ENCODE measurements at places on chromosomes 2 and 18. TPM values are rescaled to one million over a fixed set of nuclear protein-coding genes. Genes with fewer than 3 reads are reported as not detected.

- DNase-seq = no peak
Observed at GRCh38 chr2:55419233-55419678, 400 bp downstream of the CCDC88A start.

EVX2 gene
- not detected for total RNA-seq

DNA sequence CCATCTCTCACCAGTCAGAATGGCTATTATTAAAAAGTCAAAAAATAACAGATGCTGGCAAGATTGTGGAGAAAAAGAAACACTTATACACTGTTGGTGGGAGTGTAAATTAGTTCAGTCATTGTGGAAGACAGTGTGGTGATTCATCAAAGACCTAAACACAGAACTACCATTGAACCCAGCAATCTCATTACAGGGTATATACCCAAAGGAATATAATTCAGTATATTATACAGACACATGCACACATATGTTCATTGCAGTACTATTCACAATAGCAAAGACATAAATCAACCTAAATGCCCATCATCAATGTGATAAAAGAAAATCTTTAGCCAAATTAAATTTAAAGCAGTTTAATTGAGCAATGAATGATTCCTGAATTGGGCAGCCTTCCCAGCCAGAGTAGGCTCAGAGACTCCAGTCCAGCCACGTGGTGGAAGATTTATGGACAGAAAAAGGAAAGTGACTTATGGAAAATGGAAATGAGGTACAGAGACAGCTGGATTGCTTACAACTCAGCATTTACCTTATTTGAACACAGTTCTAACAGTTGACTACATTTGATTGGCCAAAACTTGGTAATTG is 377.1 kb upstream of the SLC39A10 start:
- DNase-seq = no peak

RAB17 gene
- 83.8 TPM for total RNA-seq

TRIM43 gene
- total RNA-seq = not detected

PAX8 gene
- total RNA-seq = not detected

DNA sequence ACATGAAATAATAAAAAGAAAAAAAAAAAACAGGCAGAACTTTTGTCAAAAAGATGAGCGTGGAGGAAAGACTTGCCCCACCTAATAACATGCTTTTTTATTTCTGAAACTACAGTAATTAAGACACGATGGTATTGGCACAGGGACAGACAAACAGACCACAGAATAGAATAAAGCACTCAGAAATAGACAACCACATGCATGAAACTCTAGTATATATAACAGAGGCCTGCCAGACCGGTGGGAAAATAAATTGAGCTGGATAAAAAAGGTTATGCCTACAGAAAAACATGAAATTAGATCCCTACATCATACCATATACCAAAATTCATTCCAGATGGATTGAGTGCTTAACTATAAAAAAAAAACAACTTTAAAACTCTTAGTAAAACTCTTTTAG is 163.1 kb downstream of the NRP2 start:
- DNase-seq = no peak

GRCh38 chr2:98464772-98465310 is 20.2 kb downstream of the INPP4A start:
- no peak for DNase-seq

DNA sequence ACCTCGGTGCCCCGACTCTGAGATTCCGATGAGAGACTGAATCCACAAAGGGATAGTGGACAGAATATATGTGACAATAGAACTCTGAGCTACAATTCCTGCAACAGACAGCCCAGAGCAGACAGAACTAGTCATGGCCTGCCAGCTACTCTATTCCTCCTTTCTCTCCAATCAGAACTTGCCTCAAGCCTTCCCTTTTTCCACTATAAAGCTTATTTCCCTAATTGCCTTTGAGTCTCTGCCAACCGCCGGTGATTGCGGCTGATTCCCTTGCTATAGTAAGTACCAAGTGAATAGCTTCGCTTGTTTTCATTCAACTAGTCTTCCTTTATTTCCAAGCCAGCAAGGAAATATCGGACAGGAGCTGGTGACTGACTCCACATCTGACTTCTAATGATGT is 96.8 kb downstream of the DSC3 start:
- DNase-seq = no peak

GRCh38 chr2:166249318-166249717 is 121.5 kb upstream of the SCN1A start:
- DNase-seq = no peak

GRCh38 chr2:149562324-149562723 is 25.3 kb downstream of the MMADHC start:
- DNase-seq = no peak

DNA sequence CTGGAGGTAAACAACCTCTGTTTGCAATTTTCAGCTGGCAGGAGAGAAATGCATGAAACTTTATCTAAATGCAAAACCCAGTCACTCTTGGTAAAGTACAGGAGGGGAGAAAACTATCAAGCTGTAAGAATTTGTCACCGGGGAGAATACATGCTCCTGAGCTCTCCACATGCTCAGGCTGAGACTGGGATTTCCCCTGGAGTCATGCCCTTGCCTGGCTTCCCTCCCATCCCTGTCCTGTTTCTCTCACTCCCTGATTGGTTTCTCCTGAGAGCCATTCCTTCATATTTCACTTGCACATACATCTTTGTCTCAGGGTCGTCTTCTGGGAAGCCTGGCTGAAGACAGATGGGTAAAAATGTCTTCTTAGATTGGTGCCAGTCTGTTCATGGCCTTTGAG is 52.9 kb upstream of the SPATS2L start:
- DNase-seq = no peak

SLC20A1 gene
- 106 TPM for total RNA-seq

LOXHD1 gene
- total RNA-seq = not detected

GRCh38 chr2:147273628-147274027 is 571.2 kb upstream of the ACVR2A start:
- DNase-seq = no peak

- no peak for DNase-seq
Observed at GRCh38 chr18:73717570-73717969, 430.1 kb downstream of the FBXO15 start.

FTCDNL1 gene
- 0.97 TPM for total RNA-seq

DNA sequence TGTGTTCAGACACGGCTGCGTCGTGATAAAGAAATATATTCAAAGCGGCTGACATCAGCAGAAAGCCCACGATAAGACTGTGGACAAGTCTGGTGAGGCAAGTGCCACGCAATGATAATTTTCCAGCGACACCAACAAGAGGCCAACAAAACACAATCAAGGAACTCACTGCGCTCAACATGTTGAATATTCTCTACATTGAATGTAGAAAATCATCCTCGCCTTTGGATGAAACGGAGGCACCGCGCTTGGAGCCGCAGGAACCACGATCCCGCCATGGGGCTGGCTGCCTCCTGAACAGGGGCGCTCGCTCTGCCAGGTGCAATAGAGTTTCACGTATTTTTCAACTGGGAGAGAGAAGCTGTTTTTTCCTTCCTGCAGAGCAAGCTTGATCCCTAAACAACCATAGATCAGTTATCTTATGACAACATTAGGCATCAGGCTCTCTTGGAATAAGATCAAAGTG is 220.3 kb downstream of the ATAD2B start:
- no peak for DNase-seq

SERPINB3 gene
- total RNA-seq = 0.17 TPM

- no peak for DNase-seq
Observed at GRCh38 chr2:126890136-126890510, 8.6 kb upstream of the TEX51 start.

NEU4 gene
- 0.82 TPM for total RNA-seq

DNA sequence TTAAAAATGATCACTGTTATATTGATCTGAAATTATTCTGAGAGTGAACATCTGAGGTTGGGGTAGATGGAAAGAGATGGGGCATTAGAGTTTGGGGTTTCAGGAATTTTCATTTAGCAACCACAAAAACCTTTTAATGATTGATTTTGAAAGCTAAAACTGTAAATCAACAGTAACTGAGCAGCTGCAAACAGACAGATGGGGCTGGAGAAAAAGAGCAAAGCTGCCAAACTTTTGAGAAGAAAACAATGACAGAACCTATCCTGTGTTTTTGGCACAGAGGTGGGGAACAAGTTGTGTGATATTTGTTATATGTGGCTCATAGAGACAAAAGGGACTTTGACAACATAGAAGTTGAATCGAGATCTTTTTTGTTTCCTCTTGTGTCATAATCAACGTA is 415.8 kb upstream of the DSEL start:
- no peak for DNase-seq

SULT1C4 gene
- 2.1 TPM for total RNA-seq

TDRD15 gene
- total RNA-seq = not detected

DNA sequence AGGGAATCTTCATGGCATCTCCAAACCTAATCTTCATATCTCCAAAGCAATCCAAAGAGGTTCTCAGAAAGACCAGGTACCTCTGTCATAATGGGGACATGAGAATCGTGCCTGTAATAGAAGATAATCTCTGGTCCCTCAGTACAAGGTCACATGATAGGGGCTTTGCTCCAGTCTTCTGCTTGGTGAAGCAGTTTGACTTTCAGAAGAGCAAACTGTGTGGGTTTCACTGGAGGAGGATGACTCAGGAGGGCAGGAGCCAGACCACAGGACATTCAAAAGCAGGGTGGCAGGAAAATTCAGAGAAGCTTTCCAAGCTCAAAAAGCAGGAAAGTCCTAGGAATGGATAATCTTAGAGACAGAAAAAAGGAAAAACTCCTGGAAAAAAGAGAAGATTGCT is 10.6 kb upstream of the PAX3 start:
- no peak for DNase-seq

PROM2 gene
- 3.8 TPM for total RNA-seq

GRCh38 chr2:223930103-223930976 is 14.8 kb downstream of the WDFY1 start:
- no peak for DNase-seq

DNA sequence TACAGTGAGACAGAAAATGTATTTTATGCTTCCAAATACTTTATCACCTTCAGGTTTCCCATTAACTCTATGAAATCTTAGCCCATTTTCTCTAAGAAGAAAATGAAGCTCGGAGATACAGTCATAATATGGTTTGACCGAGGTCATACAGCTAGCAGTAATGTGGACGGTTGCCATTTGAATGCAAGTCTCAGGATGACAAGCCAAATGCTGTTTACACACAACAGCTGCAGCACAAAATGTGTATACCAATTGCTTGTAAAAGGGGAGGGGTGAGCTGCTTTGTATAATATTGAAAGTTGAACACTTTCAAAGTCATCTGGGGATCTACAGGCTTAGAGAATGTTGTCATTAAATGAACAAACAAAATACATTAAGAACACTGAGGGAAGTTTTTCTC is 93.8 kb upstream of the FSIP2 start:
- DNase-seq = no peak

DNA sequence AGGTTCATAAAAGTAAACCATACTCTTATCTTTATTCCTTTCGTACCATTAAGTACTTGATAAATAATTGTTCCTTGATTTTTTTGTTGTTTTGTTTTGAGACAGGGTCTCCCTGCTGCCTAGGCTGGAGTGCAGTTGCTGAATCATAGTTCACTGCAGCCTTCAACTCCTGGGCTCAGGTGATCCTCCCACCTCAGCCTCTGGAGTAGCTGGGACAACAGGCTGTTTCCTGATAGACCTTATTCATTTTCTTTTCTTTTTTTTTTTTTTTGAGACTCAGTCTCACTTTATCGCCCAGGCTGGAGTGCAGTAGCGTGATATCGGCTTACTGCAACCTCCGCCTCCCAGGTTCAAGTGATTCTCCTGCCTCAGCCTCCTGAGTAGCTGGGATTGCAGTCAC is 5.5 kb downstream of the KCNG3 start:
- DNase-seq = no peak

DNA sequence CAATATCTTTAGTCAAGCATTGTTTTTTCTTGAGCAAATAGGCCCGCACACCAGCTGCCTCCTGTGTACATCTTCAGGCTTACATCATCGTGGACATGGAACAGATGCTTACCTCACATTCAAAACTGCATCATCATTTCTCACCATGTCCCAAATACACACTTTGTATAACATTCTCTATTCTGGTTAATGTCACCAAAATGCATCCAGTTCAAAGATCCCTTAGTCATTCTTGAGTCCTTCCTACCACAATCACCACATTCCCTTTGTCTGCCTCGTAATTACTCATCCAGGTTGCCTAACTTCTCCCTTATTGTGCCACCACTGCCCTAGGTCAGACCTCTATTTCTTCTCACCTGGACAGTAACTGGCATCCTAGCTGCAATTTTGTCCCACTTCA is 373.7 kb upstream of the GALNT5 start:
- no peak for DNase-seq

DNA sequence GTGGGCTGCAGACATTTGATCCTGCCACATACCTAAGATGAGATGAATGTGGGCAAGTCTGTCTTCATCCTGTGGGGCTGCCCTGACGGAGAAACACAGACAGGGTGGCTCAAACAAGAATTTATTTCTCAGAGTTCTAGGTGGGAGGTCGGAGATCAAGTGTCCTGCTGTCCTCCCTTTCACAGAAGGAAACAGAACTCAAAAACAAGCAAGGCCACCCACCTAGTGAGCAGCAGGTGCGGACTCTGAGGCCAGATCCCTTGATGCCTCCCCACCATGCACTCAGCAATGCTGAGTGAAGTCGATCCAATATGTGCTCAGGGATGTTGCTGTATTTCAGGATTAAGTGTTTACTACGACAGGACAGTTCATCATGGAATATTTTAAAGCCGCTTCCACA is 63.0 kb upstream of the SNTG2 start:
- peak; percentile 45 for DNase-seq

- DNase-seq = no peak
Observed at GRCh38 chr18:62683935-62684334, 31.4 kb upstream of the PHLPP1 start.

Data from H1 (cell line).